Lower leg skin (tissue), 4 donors: ENCODE measurements at places on chromosomes 2 and 18. TPM values are rescaled to one million over a fixed set of nuclear protein-coding genes. Genes with fewer than 3 reads are reported as not detected.

CHST9 gene
- total RNA-seq = not detected

C18orf54 gene
- total RNA-seq = 0.89 TPM

CREB1 gene
- 73.0 TPM for total RNA-seq

PRKAG3 gene
- total RNA-seq = not detected

KYNU gene
- 1.9 TPM for total RNA-seq

PPP1R1C gene
- not detected for total RNA-seq

GDF7 gene
- total RNA-seq = 3.7 TPM

ERBB4 gene
- 0.59 TPM for total RNA-seq

SPAG16 gene
- total RNA-seq = 37.5 TPM

CTIF gene
- 22.6 TPM for total RNA-seq

SPATA3 gene
- not detected for total RNA-seq

NPAS2 gene
- total RNA-seq = 58.0 TPM

KIF1A gene
- total RNA-seq = 0.76 TPM

DSC3 gene
- 967 TPM for total RNA-seq
